ENCODE measurements at places on chromosomes 13 and 19.

GRCh38 chr13:51797664-51798488, 6.1 kb downstream of the DHRS12 start:
- no peak for DNase-seq

- no peak for DNase-seq
Observed at GRCh38 chr13:99043831-99044231, 66.0 kb upstream of the DOCK9 start.

- DNase-seq, result no peak
Observed at GRCh38 chr19:34500656-34501120, 19.1 kb downstream of the WTIP start.

DNA sequence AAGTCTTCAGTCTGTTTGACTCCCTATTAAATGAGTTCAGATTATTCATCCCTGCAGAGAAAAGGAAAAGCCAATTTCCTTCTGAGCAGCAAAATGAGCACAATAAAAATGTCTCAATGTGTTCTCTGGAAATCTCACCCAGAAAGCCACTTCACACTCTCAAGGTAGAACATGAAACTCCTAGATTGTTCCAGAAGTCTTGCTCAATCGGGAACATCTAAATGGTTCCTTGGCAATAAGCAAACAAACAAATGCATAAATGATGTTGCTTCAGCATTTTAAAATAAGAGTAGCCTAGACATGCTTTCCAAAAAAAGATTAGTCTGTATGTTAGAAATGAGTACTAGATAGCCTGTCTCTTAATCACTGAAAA, 59.7 kb upstream of the TNFRSF19 start:
- DNase-seq, result no peak

DNA sequence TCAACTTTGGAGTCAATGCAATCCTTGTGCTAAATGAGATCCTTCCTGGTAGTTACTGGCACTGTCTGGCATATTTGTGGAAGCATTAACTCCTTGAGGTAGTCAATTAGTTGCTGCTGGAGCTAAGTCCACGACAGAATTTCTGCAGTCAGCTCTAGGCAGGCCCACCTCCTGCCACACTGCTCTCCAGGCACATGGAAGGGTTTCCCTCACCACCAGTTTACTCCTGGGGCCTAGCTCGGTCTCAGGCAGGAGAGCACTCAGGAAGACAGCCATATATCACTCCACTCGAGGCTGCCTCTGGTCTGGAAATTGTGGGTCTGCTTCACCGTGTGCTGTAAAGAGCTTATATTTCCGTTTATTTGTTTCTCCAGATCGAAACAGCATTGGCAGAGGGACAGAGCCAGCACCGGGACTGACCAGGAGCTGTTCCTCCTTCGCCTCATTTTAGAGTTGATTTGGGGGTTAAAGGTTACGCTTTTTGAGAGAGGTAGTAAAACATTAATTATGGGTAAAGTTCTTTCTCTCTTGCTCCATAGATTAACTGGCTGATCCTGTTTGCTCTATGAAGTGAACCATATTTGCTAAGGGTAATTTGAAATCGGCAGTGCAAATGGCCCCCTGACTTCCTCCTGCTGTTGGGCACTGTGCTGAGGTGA, 20.6 kb upstream of the GTF3A start:
- no peak for DNase-seq

- no peak for DNase-seq
Observed at GRCh38 chr19:10045371-10045770, 32.1 kb downstream of the RDH8 start.

DNA sequence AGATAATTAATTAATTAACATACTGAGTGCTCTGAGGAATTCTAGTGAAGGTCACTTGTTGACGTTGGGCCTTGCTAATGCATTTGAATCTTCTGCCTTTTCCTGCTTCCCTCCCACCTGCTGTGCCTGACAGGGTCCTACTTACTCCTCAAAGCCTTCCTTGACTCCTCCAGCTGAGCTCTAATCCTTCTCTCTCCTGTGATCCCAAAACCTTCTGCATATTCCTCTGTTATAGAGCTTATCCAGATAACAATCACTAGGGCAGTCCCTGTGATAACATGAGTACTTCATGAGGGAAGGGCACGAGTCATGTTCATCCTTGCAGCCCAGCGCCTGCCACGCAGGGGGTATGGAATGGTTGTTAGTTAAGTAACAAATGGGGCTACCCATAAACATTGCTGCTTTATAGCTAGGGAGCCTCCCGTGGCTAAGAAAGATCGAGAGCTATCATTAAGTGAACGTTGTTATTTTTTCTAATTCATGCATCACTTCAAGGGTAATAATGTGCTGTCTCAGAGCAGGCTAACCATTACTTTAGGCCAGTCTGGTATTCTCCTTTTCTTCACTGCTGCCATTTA, 19.1 kb upstream of the SPATA13 start:
- DNase-seq, result no peak

DNA sequence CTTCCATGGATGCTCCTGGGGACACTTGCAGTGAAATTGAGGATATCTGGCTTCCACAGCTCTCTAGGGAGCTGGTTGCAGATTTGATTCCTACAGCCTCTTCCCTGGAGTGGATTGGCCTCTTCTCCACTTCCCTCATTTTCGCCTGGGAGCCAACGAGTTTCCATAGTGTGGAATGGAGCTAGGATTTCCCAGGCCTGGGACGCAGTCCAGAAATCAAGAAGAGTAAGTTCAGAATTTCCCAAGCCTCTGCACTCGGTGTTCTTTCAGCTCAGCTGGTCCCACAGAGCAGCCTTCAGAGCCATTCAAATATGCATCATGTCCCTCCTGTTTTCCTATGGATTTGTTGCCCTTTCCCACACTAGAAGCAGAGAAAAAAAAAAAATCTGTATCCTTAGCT, 68.2 kb downstream of the RAP2A start:
- no peak for DNase-seq

DNA sequence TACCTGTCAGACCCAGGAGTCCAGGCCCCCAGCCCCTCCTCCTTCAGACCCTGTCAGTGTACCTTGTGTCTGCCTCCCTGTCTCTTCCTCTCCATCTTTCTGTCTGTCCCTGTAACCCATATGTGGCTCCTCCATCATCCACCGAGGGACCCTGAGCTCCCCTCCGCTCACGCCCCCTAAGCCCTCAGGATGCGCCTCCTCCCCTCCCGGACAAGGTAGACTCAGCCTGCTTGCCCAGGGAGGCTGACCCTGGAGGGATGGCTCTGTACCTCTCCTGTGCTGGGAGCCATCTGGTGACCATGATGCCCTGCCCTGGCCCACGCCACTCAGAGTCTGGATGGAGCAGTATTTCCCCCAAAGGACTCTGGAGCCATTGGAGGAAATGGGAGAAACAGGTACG, 1.0 kb upstream of the CAPN12 start:
- no peak for DNase-seq

DNA sequence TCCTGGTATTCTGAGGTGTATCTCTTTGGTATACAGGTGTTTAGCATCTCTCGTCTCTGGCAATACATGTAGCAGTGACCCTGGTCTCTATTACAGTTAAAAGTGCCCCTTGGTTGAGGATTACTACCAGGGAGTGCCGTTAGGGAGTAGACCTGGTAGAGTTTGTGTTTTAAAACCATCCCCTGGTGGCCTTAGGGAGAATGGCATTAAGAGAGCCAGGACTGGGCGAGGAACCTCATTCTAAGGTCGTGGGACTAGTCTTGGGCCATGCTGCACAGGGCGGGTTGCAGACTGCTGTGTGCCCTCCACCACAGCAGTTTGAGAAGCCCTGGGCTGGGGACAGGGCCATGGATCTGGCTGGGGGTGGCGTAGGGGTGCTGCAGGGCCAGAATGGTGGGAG, 35.0 kb downstream of the B3GLCT start:
- DNase-seq, result no peak

GRCh38 chr19:38304352-38304865, 358 bp downstream of the C19orf33 start:
- no peak for DNase-seq

DNA sequence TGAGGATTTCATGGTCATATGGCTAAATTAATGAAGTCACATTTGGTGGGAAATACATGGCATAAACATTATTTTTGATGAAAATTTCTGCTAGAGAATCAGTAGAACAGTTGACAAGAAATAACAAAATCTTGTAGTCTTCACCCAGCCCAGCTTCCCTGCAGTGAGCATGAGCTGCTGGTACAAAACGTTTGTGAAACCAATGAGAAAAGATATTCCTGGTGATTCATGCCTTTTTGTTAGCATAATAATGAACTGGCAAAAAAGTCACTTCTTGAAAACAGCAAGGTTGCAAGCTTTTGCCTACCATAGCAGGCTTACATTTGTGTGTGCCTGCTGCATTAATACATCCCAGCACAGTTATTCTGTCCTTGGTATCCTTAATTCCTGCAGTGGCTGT, 475.9 kb upstream of the HTR2A start:
- no peak for DNase-seq

DNA sequence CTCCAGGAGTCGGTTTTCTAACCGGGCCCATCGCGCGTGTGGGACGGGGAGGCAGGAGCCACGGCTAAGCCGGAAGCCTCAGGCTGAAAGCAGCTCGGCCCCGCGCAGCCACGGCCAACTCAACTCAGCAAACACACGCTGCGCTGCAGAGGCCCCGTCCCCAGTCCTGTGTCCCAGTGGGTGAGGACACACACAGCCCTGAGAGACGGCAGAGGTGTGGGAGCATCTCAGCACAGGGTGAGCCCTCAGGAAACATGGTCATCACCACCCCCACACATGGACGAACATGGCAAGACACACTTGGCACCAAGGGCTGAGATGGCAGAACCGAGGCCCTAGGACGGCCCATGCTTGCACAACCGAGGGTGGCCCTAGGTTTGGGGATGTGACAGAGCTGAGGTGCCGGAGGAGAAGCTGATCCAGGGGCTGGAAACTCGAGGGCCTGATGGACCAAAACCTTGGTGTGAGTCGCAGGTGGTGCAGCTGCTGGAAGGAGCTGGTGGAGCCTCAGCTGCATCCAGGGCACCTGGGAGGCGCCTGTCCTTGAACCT, 29.0 kb upstream of the C13orf46 start:
- no peak for DNase-seq

- no peak for DNase-seq
Observed at GRCh38 chr13:77810430-77810829, 108.2 kb downstream of the EDNRB start.

DNA sequence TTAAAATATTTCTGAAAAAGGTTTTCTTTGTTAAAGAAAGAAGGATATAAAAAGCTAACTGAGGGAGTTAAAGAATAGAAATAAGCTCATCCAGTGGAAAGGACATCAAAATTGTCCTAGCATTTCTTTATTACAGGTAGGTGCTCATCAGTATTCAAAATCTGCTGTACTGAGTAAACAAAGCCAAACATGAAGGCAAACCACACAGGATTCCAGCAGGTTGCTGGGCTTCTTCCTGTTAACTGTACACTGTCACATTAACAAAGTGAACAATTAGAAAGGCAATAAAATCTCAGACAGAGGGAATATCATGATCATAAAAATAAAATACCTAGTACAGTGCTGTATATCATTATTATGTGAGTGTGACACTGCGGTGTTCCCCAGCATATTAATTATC, 1541.0 kb downstream of the SLITRK5 start:
- no peak for DNase-seq

DNA sequence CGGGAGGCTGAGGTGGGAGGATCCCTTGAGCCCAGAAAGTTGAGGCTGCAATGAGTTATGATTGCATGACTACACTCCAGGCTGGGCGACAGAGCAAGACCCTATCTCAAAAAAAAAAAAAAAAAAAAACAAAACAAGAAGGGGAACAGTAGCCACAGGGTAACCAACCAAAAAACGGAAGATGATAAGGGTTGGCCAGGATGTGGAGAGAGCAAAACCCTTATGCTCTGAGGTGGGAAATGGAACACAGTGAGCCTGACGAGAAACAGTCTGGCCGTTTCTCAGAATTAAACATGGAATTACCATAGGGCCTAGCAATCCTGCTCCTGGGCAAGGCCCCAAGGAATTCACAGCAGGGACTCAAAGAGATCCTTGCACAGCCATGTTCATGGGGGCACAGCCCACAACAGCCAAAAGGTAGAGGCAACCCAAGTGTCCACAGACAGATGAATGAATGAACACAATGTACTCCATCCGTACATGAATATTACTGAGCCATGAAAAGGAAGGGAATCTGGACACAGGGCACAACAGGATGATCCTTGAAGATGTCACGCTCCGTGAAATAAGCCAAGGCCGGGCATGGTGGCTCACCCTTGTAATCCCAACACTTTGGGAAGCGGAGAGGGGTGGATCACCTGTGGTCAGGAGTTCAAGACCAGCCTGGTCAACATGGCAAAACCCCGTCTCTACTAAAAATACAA, 11.3 kb downstream of the NMRK2 start:
- no peak for DNase-seq

- no peak for DNase-seq
Observed at GRCh38 chr13:45872566-45872965, 21.0 kb upstream of the SIAH3 start.

DNA sequence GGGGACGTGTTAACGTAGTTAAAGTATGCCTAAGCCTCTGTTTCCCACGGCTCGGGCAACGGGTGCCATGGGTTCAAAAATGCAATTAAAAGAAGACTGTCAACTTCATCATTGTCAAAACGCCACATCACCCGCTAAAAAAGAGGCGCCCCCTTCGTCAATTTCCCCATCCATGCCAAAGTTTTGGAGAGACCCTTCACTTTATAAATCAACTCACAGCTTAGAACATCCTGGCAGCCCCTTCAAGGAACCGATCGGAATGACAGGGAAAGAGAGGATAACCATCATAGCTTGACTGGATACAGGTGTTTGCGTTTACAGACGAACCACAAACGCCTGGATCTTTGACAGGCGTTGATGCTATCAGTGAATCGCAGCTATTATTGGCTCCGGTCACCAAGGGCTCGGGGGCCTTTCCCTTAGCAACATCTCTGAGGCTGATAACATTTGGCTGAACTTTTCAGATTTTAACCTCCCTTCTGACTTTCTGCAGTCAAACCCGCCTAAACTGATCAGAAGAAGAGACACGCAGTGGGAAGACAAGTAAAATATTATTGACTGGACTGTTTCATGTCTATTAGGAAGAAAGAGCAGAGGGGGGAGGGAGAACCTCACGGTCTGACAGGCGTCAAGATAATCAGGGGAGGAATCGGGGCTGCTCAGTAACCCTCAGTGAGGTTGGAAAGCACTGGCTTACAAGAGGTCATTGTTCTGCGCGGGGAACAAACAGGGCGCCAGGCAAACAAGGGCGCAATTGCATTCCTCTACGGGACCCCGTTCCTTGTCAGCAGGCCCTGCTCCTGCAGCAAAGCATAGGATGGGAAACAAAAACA, 322.5 kb upstream of the ZNF507 start:
- DNase-seq, result no peak

- DNase-seq, result no peak
Observed at GRCh38 chr13:23377579-23377978, 55.9 kb downstream of the SACS start.

DNA sequence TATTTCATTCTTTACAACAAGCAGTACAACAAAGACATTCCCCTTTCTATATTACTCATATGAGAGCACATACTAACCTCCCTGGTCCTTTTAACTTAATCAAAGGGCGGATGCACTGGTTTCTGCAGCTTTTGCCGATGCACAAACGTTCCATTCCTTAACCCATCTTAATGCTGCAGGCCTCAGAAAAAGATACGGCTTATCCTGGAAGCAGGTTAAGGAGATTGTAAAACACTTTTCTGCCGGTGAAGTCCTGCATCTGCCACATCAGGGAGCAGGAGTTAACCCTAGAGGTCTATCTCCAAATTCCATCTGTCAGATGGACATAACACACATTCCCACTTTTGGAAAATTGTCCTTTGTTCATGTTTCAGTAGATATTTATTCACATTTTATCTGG, 11.5 kb upstream of the ZNF814 start:
- no peak for DNase-seq

All from natural killer cell (primary cell).